Tibial nerve (tissue), 4 donors: ENCODE measurements at places on chromosomes 4 and X. TPM values are rescaled to one million over a fixed set of nuclear protein-coding genes. Genes with fewer than 3 reads are reported as not detected.

The BRS3 gene
- total RNA-seq, result not detected

The KLF8 gene
- total RNA-seq, result 20.5 TPM

The PAGE1 gene
- not detected for total RNA-seq

The TLR10 gene
- total RNA-seq, result not detected

The PFKFB1 gene
- 5.0 TPM for total RNA-seq

The NCBP2L gene
- not detected for total RNA-seq

The MAGED4B gene
- 6.6 TPM for total RNA-seq

The CORIN gene
- total RNA-seq, result not detected

The ARHGAP10 gene
- total RNA-seq, result 217 TPM

GRCh38 chr4:101973361-101973760 lies 182.8 kb downstream of the BANK1 start:
- DNase-seq, result no peak

GRCh38 chr4:175789647-175790046 lies 22.4 kb downstream of the GPM6A start:
- no peak for DNase-seq

GRCh38 chr4:146776691-146777090 lies 138.0 kb downstream of the POU4F2 start:
- no peak for DNase-seq

GRCh38 chr4:26307037-26307800 lies 13.6 kb upstream of the RBPJ start:
- DNase-seq, result no peak

GRCh38 chr4:127505203-127505602 lies 127.6 kb upstream of the INTU start:
- no peak for DNase-seq

- DNase-seq, result no peak
Measured at GRCh38 chr4:53656421-53656981, 65.2 kb upstream of the LNX1 start.

DNA sequence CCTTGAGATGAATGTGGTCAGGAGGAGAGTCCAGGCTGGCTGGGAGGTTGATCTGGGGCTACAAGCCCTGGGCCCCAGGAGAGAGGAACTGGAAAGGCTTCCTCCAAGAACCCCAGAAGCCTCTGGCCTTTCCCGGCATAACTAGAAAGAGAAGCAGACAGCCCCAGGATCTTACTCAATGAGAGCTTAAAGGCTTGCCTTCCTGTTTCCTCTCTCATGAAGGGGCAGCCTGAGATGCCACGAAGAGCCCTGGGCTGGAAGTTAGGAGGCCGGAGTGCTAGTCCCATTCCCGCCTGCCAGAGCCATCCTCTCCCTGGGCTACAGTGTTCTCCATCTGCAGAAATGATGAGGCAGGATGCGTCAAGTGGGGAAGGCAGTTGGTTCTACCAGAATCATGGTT lies 20.1 kb upstream of the XPNPEP2 start:
- DNase-seq, result no peak

- DNase-seq, result no peak
Measured at GRCh38 chrX:65406532-65406931, 128.1 kb downstream of the LAS1L start.

DNA sequence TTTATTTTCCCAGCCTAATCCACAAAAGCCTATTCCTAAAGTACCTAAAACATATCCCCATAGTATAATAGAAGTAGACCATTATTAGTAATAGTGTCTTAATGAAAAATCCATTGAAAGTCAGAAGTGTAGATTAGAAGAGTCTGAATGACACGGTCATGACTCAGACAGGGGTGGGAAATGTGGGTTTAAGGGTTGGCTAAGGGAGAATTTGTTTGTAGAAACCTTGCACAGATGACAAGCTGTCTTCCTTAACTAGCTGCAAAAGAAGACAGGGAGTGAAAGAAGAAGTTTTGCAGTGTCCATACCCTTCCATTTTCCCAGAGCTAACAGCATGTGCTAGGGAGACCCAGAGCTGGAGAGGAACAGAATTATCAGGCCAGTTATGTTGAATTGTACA lies 242.7 kb upstream of the ETNPPL start:
- no peak for DNase-seq

DNA sequence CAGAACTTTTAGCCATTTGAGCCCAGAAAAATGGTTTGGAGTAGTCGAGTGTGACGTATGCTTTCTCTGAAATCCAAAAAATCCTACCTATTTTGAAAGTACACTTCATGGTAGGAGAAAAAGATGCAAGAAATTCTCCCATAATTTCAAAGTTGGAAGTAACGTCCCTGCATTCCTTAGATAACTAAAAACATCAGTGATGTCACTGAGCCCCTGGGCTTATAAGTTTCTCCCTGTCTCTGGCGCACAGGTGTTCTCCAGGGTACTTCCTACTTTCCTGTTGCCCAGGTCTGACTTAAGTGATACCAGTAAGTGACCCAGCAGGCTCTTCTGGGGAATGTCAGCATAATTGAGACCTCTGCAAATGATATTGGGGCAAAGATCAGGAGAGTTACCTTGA lies 90.5 kb upstream of the WDR1 start:
- no peak for DNase-seq

DNA sequence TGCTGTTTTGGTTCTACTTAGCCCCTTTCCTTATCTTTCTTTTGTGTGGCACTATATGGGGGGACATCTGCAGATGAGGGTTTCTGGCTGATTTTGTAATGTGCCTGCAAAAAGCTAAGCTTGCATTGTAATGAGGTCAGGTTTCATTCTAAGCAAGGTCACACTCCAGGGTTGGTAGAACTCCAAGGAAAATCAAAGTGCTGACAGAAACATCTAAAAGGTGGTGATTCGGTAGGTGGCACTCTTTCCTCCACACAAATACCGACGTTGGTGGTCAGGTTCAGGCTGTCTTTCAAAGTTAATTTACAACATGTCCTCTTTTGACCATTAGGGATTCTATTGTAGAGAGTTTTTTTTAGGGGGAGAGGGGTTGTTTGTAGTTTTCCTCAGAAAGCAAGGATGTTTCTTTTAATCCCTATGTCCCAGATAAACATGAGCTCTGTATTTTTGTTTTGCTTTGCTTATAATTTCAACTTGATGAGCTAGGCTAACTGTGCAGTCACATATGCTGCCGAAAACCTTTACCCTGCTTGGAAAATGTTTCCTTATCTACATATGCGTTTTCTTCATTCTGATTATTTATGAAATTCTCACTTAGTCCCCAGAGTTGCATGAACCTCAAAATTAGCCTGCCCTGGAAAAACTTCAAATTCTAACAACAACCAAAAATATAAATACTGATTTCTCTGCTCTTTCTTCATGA lies 434.2 kb downstream of the PPARGC1A start:
- no peak for DNase-seq

- DNase-seq, result no peak
Measured at GRCh38 chrX:9788911-9789310, 2.7 kb downstream of the SHROOM2 start.

GRCh38 chrX:2464677-2465166 lies 36.1 kb downstream of the DHRSX start:
- no peak for DNase-seq

- no peak for DNase-seq
Measured at GRCh38 chrX:48458711-48459110, 11.3 kb downstream of the SLC38A5 start.

DNA sequence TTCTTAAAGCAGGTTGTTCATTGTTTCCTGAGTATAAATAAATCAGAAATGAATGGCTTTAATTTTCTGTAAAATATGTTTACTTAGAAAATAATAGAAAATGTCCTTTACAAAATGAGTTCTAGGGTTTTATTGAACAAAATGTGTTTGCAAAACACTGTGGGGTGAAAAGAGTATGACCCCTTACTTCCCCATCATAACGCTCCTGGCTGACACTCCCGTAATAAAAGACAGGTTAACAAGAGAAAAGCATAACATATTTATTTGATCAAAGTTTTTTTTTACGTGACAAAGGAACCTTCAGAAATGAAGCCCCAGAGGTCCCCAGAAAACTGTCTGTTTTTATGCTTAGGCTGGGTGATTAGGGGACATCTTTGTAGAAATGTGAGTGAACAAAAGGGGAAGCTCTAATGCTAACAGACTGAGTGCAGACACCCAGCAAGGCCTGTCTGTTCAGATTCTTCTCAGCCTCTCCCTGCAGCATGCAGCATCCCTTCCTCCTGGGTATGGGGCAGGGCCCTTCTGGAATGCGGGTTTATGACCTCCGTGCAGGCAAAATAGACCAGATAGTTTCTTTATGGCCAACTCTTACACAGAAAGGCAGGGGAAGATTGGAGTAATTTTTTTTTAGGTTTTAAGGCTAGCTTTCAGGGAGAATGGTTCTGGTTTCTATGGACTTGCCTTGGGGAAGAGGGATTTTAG lies 26.1 kb downstream of the ZFP42 start:
- DNase-seq, result no peak

GRCh38 chr4:103692615-103693014 lies 27.2 kb downstream of the TACR3 start:
- no peak for DNase-seq

- no peak for DNase-seq
Measured at GRCh38 chr4:77093401-77093800, 17.6 kb upstream of the CCNI start.

DNA sequence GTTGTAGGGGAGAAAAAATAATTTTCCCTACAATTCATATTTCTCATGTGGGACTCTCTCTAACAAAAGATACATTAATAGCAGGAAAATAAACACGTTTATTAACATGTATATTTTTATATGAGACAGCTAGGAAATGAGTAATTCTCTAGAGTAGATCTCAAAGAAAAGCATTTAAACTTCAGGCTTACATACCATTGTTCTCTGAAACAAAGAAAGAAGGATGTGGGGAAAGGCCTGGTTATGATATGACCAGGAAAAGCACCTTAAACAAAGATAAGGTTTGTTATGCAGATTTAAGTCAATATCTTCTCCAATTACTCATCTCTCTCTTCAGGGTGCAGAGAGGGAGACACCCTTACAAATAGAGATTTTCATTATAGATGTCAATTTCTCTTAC lies 131.3 kb downstream of the SLC7A11 start:
- DNase-seq, result no peak

GRCh38 chr4:3493720-3494461 lies 30.8 kb downstream of the DOK7 start:
- no peak for DNase-seq

- DNase-seq, result no peak
Measured at GRCh38 chr4:114674080-114674479, 75.5 kb downstream of the UGT8 start.

DNA sequence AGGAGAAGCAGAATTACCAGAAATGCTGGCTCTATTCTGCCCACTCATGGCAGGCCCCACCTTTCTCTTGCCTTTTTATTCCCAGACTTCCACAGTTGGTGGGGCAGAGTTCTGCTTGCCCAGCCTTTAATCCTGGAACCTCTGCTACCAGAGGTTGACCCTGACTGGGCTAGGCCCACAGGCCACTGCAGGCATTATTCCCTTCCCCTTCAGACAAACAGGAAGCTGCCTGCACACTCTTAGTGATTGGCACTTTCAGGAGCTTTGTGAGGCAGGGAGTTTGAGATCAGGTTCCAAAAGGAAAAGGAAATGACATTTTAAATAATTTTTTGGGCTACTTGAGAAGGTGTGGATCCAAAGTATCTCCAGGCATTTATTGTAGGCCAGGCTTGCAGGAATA lies 18.8 kb downstream of the MSN start:
- no peak for DNase-seq

DNA sequence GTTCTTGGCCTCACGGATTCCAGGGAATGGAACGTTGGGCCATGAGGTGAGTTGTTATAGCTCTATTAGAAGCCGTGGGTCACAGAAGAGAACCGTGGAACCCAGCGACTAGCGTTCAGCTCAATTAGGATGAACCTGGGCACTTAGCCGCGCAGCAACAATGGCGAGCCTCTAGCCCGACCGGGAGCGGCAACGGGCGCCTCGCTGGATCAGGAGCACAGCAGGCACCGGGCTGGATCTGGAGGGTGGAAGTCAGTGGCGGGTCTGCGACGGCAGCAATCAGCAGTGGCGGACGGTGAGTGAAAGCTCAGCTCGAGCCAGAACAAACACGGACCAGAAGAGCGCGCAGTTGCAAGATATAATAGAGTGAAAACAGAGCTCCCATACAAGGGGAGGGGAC lies 34.2 kb downstream of the AGA start:
- DNase-seq, result no peak

- DNase-seq, result no peak
Measured at GRCh38 chr4:168683595-168683994, 186.7 kb downstream of the PALLD start.

DNA sequence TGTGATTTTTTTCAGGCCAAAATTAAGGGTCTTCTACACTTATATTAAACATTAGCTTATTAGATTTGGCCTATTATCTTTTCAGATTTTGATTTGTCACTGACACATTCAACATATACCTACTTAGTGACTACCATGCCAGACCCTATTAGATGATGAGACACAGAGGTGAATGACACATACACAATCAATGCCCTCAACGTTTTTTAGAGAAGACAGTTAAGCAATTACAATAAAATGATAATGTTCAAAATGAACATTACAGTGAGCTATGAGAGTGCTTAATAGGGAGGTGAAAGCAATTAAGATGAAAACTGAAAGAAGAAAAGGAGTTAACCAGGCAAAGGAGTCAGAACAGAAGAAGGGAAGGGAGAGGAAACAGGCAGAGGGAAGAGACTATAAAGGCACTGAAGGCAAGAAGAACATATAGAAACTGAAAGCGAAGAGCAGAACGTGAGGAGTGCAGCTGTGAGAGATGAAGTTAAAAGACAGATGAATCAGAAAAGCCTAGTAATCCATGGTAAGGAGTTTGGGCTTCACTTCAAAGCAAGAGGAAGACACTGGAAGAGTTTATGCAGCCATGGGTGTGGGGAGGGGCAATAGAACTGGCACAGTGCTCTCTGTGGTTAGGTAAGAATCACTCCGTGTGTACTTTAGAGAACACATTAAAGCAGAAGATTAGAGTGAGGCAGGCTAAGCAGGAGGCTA lies 119.0 kb downstream of the REELD1 start:
- DNase-seq, result no peak

DNA sequence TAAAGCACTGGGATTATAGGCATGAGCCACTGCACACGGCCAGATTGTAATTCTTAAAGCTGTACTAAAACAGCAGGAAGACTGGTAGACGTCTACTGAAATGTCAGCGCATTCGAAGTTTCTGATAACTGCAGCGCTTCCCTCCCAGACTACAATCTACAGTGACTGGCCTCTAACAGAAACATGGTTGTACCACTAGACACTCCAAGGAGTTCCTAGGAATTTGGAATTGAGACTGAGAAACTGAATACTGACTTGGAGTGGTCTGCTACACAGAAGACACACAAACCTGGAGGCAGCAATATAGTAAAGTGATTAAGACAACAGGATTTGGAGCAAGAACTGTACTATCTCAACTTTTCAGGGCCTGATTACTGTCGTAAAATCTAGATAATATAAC lies 937 bp downstream of the HELQ start:
- no peak for DNase-seq

DNA sequence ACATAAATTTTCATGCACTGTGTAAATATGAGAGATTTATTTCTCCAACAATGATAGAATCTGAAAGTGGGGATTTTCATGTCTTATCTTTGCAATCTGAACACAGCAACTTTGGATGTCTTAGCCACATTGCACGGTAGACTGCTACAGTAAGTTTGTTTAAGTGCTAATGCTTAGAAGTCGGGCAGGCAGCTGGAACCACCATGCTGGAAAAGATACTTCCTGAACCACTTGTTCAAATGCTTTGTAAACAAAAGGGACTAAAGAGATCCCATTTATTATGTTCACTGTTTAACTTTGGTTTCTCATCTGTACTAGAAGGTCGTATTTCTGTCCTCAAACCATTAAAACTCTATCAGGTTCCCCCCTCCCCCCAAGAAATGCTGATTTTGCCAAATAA lies 555.9 kb upstream of the DIPK2B start:
- DNase-seq, result no peak
